Left colon (tissue), 2 donors: ENCODE measurements at places on chromosomes 13 and 19. TPM values are rescaled to one million over a fixed set of nuclear protein-coding genes. Genes with fewer than 3 reads are reported as not detected.

DNA sequence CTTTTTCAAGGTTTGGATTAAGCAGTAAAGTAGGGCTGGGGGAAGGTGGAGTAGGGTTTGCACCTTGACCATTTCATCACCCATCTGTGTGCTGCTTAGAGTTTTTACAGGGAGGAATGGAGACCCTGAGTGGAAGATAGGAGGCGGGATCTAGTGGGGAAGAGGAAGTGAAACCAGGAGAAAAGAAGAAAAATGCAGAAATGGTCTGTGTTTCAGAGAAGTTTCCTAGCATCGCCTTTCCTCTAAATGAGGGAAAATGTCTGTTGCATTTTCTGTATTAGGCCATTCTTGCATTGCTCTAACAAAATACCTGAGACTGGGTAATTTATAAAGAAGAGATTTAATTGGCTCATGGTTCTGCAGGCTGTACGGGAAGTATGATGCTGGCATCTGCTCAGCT, 64.1 kb downstream of the TPT1 start:
- DNase-seq = no peak

DNA sequence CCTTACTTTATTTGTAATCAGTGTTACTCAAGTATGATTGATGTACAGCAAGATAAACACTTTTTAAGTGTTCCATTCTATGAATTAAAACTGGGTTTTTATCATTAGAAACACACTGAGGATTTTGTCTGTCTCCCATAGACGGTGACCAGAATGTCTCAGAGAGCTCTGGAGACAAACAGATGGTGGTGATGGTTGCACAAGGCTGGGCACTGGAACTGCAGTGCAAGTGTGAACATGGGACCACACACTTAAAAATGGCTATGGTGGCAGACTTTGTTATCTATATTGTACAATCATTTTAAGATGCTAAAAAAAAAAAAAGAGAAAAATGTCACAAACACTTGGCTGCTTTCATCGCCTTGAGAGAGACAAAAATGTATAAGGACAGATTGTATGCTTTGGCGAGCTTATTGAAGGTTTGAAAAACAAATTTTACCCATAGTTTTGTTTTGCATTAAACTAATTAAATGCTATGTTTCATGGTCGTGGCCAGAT, 273.0 kb downstream of the SHISA2 start:
- DNase-seq = no peak

The UPK1A gene
- 0.20 TPM for total RNA-seq

The RUBCNL gene
- 14.9 TPM for total RNA-seq

The HIF3A gene
- 14.6 TPM for total RNA-seq
